ENCODE measurements at places on chromosomes 13 and 19. TPM values are rescaled to one million over a fixed set of nuclear protein-coding genes. Genes with fewer than 3 reads are reported as not detected.
A peak's percentile ranks its signal among the peaks of the same experiment; 100 is the strongest.

The IGFL3 gene
- polyA plus RNA-seq: not detected

The ZNF382 gene
- polyA plus RNA-seq: 0.59 TPM

The ZNF224 gene
- polyA plus RNA-seq: 10.3 TPM

GRCh38 chr19:16077984-16078758, 1.9 kb downstream of the TPM4 start:
- H3K4me3 ChIP-seq: peak overlapping the region; percentile 97
- peaks cover 22% of the 10 kb centered on the region for H3K4me1 ChIP-seq
- peaks cover 45% of the 10 kb centered on the region for H3K36me3 ChIP-seq
- no peaks in the 10 kb centered on the region for H3K27me3 ChIP-seq

DNA sequence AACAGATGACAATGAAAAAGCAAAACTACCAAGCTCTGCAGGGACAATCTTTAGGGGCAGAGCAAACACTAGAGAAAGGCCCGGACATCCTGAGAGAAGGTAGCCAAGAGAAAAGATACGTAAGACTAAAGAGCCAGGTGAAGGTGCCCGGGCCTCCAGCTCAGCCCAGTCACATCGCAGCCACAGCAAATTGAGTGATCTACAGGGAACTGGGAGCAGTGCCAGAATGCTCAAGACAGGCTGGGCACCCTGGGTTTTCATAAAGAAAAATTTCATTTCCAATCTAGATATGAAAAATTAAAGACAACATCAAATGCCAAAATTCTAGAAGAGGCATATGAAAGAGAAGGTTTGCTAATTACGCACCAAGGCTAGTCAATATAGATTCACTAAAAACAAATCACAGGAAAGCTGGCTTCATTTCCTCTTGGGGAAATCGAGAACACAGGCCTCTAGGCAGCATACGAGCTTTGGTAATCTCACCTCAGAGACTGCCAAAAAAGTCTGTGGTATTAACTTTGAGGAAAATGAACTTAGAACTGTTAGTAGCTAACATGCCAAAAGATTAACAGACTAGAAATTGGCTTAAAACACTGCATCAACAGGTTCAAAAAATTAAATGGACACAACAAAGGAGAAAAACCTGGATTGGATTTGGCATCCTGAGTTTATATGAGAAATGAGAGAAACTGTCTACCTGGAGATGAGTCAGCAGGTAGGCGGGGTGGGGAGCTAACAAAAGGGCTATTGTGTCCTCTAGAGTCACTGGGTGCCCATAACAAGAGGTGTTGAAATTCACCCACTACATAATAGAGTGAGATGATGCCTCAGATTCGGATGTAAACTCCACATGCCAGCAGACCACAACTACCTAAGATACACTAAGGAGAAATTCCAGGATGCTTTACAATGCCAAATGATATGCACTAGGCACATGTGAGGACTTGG, 6.6 kb downstream of the ANKRD10 start:
- no peaks in the 10 kb centered on the region for H3K27me3 ChIP-seq
- peaks cover 13% of the 10 kb centered on the region for H3K4me1 ChIP-seq
- peaks cover 32% of the 10 kb centered on the region for H3K36me3 ChIP-seq
- no peak overlapping the region for H3K4me3 ChIP-seq
- DNase-seq: peak; percentile 72
- no peak overlapping the region for H3K27ac ChIP-seq

DNA sequence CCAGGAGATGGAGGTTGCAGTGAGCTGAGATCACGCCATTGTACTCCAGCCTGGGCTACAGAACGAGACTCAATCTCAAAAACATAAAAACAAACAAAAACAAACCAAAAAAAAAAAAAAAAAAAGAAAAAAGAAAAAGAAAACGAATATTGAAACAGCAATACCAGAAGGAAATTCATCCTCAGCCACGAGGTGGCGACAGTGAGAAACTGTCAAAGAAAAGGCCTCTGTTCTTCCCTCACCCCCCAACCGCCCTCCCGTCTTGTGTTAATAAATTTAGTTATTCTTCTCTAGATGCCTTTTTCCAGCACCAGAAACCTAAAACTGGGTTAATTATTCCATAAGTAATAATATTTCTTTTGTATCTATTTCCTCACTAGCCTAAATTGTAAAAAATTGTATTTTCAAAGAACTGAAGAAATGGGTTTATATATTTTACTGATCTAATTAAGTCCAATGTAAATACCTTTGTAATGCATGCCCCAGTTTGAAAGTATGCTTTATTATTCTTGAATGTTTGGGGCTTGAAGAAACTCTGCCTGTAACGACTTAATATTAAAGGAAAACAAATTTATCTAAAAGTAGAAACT, 38.6 kb downstream of the LIG4 start:
- peak; percentile 22 for DNase-seq
- no peaks in the 10 kb centered on the region for H3K36me3 ChIP-seq
- H3K27ac ChIP-seq: no peak overlapping the region

- peaks cover 18% of the 10 kb centered on the region for H3K4me1 ChIP-seq
- no peaks in the 10 kb centered on the region for H3K27me3 ChIP-seq
- DNase-seq: peak; percentile 36
Measured at GRCh38 chr13:30034458-30034795, 184.0 kb upstream of the UBL3 start.

DNA sequence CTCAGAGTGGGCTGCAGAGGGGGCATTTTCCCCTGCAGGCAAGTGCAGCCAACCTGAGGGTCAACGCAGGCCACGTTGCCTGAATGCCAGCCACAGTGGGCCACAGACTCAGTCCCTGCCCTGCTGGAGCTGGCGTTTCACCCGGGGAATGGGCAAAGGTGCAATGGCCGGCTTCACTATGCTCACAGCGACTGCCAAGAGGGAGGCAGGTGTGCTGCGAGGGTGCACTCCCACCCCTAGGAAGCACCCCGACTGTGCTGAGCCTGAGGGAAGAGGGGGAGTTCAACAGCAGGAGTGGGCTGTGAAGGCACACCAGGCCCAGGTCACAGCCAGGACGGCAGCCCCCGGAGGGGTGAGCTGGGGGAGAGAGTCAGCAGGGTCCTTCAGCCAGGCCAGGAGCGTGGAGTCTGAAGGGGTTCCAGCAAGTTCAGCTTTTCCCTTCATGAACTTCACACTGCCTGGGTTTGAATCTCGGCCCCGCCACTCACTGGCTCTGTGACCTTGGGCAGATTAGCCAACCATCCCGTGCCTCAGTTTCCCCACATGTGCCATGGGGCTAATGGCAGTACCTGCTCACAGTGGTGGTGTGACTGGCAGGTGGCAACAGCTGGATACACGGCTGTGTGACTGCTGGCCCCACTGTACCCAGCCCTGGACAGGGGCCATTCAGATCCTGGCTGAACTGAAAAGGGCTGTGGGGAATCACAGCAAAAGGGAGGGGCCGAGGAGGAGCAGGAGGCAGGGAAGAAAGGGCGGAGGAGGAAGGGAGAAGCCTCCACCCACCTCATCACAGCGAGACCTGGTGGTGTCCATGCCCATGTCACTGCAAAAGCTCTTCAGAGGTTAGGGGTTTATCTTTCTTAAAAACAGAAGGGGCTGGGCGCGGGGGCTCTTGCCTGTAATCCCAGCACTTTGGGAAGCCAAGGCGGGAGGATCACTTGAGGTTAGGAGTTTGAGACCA, 7.6 kb downstream of the TRAPPC6A start:
- no peak overlapping the region for H3K27ac ChIP-seq
- no peak for DNase-seq
- H3K4me3 ChIP-seq: no peak overlapping the region
- H3K27me3 ChIP-seq: peaks cover 2% of the 10 kb centered on the region
- H3K4me1 ChIP-seq: peaks cover 2% of the 10 kb centered on the region
